ENCODE measurements at places on chromosomes 13 and 19. TPM values are rescaled to one million over a fixed set of nuclear protein-coding genes. Genes with fewer than 3 reads are reported as not detected.

DNA sequence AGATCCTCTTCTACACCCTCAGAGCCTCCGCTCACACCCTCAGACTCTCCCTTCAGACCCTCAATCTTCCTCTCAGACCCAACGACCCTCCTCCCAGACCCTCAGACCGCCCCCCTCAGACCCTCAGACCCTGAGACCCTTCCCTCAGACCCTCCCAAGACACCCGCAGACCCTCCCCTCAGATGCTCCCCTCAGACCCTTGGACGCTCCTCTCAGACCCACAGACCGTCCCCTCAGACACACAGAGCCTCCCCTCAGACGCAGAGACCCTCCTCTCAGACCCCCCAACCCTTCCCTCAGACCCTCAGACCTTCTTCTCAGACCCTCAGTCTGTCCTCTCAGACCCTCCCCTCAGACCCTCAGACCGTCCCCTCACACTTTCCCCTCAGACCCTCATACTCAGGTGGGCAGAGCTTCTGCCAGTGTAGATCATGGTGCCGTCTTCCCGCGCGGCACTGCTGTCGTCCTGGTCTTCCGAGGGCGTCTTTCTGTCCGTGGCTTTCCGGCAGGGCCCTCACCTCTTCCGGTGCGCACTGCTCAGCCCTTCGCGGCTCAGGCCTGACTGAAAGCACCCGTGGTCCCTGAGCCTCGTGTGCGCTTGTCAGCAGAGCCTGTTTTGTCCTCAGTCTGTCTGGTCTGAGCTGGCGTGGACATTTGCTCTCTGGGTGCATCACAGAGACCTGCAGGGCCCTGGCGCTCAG, 18.9 kb upstream of the TFDP1 start:
- DNase-seq, result no peak

- no peak for DNase-seq
Observed at GRCh38 chr19:1080360-1081161, 13.6 kb downstream of the ARHGAP45 start.

DNA sequence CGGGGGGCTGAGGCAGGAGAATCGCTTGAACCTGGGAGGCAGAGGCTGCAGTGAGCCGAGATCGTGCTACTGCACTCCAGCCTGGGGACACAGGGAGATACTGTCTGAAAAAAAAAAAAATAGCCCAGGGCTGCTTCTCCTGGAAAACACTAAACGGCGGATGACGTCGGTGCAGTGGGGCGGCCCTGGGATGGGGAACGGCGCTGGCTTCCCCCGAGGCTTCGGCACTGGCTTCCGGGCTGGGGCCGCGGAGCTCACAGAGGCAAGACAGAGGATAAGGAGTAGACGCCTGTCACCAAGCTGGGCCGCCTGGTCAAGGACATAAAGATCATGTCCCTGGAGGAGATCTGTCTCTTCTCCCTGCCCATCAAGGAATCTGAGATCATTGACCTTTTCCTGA, 5.0 kb downstream of the PRSS57 start:
- no peak for DNase-seq

GRCh38 chr19:10095948-10096614, 6.4 kb downstream of the ANGPTL6 start:
- peak; percentile 87 for DNase-seq

DNA sequence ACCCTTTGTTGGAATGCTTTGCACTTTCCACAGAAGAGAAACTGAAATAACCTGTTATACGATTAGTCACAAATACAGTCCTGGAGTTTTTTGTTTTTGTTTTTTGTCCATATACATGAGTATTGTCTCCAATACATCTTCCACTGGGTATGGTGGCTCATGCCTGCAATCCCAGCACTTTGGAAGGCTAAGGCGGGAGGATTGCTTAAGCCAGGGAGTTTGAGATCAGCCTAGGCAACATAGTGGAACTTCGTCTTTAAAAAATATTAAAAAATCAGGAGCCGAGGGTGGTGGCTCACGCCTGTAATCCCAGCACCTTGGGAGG, 25.0 kb downstream of the AP2S1 start:
- DNase-seq, result no peak

GRCh38 chr13:108549934-108550333, 79.5 kb upstream of the MYO16 start:
- DNase-seq, result no peak

SLC8A2 gene
- total RNA-seq, result 6.8 TPM

ZNF112 gene
- 2.5 TPM for total RNA-seq

- DNase-seq, result no peak
Observed at GRCh38 chr19:35419046-35419445, 29.0 kb upstream of the FFAR2 start.

DNA sequence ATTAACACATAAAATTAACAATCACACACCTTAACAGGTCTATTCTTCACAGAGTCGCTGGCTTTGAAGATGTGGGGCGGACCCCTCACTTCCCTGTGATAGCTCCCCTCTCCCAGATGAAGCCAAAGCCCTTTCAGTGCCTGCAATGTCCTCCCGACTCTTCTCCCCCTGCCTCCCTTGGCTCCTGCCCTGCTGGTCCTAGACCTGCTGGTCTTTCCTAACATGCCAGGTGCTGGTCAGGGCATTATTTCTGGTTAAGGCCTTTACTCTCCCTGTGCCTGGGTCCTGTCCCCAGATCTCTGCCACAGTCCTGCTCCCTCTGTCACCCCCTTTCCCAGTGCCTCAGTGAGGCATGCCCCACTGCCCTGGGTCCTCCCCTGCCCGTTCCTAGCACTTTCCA, 12.2 kb downstream of the ERICH6B start:
- DNase-seq, result no peak

GRCh38 chr19:40348961-40349507, 539 bp downstream of the PLD3 start:
- DNase-seq, result no peak

- DNase-seq, result no peak
Observed at GRCh38 chr19:33247441-33247819, 21.8 kb upstream of the SLC7A10 start.

RDH8 gene
- total RNA-seq, result not detected

DNA sequence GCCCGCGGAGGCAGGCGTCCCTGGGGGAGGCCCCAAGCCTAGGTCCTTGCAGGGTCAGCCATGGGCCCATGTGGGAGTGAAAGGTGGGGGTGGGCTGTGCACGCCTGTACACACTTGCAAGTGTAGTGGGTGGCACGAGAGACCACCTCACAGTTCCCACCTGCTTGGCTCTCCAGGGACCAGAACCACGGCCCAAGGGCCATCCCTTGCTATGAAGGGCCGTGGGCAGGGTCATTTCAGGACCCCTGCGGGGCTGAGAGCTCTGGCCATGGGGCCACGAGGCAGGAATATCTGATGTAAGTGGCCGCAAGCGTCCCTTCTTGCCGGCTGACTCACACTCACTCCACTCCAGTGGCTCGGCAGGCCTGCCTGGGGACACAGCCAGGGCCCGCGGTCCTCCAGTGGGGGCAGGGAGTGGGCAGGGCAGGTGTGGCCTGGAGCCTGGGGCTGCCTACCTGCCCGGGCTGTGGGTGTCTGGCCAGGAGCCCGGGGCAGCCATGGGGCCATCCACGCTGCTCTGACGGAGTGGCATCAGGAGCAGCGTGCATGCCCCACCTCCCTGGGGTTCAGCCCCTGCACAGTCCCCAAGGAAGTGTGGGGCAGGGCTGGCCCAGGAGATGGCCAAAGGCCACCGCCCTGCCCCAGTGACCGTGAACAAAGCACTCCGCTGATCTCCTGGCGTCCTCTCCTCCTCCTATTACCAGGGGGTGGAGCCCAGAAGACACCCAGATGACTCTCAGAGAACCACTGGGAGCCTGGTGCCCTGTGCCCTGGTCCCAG, 8.6 kb upstream of the MKNK2 start:
- DNase-seq, result no peak

SH2D3A gene
- total RNA-seq, result 26.7 TPM

DNA sequence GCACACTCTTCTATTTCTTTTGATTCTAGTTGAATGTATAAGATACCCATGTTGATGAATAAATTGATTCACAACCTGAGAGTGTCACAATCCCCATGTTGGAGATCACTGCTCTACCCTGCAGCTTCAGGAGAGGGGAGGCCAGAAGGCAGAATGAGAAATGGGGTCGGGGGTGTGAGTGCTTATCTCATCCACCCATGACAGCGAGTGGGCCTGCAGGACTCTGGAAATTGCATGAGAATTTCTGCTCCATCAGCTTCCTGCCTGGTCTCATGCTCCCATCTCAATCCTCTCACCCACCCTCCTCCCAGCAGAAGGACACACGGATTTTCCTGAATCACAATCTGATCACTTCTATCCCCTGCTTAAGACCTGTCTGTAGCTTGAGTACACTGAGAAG, 22.9 kb upstream of the IGFL1 start:
- no peak for DNase-seq

- no peak for DNase-seq
Observed at GRCh38 chr19:19061506-19061905, 2.3 kb upstream of the SLC25A42 start.

ZNF681 gene
- 12.9 TPM for total RNA-seq

SPRY2 gene
- total RNA-seq, result 44.3 TPM

DNA sequence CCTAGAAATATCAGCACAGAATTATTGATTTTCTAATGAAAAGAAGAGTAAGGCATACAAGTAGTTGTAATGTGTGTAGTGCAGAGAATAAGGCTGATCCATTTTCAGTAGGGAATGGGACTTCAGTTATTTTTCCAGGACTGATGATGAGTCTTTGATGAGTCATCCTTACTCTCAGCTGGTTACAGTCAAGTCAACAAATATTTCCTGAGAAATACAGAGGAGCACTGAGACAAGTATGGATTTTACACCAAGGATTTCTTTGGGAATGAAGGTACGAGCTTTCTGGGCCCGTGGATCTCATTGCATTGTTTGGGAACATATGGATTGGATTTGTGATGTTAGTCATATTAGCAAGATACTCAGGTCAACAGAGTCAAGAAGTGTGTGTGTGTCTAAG, 502.7 kb downstream of the FGF9 start:
- DNase-seq, result no peak

DNA sequence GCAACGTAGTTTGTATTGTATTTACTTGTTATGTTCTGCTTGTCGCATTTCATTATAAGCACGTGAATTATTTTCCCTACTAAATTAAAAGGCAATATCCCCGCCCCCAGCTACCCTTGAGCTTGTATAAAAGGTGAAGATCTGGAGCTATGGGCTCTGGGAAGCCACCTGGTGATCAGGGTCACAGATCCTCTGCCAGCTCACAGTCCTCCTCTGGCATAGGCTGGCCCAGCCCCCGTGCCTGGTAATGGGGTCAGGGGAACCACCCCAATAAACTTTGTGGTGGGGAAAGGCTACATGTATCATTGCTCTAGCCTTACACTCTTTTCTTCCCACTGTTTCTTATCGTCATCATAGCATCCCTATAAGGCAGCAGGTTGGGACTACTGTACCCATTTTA, 190.2 kb upstream of the TSHZ3 start:
- DNase-seq, result no peak

DNA sequence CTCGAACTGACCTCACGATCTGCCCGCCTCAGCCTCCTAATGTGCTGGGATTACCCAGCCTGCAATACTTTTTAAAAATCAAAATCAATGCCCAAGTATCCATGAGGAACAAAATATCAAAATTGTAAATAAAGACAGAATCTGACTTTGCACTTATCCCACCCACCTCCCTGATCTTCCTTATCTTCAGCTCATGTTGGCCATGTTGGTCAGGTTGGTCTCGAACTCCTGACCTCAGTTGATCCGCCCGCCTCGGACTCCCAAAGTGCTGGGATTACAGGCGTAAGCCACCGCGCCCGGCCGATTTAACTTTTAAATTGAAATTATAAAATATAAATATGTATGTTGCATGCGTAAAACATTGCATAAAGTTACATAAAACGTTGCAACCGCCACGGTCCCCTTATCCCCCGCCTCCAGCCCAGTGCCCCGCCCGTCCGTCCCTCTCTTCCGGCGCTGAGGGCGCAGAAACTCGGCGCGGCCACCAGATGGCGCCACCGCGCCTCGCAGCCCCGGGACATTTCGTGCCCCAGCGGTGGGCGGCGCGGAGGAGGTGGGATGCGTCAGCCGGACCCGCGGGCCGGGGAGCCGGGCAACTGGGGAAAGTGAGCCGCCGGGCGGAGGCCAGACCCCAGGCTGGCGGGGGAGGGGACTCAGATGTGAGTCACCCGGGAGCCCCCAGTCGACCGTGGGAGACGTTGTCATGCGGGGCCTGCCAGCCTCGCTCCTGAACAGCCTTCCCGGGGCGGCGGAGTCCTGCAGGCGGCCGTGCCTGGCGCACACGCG, 1.5 kb upstream of the GADD45B start:
- peak; percentile 92 for DNase-seq

NACC1 gene
- total RNA-seq, result 213 TPM

DMKN gene
- 284 TPM for total RNA-seq

GRCh38 chr19:10718205-10719196, 622 bp downstream of the DNM2 start:
- DNase-seq, result peak; percentile 38

DNA sequence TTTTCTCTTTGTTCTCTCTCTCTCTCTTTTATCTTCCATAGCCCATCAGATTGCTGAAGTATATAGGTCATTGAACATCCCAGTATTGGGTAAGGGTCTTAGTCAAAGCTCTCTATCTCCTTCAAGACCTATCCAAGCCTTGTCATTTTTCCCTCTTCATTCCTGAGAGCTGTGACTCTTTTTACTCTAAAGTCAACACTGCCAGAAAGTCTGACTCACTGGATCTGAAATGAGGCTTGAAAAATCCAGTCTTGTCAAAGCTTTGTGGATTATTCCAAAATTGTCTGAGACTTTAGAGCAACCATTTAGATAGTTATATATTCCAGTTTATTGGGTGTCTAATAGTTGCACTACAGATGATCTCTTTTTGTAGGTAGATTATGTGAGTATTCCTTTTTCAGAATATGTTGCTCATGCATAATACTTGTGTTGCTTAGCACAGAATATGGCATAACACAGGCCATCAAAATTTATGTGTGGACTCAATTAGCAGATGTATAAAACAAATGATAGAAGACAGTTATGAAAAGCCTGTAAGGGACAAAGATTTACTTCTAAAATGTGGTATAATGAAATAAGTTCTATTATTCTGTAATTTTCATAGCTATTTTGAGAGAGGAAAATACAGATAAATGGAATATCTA, 389.3 kb upstream of the PCDH9 start:
- no peak for DNase-seq

RNF225 gene
- 1.1 TPM for total RNA-seq

GRCh38 chr13:107034236-107034872, 466.4 kb upstream of the ARGLU1 start:
- no peak for DNase-seq

DNA sequence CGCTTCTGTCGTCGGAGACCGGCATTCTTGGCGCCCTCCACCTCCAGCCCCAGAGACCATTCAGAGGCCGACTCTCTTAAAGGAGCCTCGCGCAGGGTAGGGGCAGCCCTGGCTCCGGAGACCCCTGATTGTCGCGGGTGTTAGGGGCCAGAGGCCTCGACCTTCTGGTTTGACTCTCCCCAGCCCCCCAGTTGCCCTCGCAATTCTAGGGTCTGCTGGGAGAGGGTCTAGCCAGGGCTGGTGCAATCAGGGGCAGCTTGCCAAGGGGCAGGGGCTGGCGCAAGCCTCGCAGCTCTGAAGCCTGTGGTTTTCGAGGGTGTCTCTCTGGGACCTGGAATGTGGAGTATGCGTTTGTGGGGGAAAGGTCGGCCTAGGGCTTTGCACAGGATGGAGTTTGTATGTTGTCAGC, 1.6 kb upstream of the SLC7A10 start:
- no peak for DNase-seq

CTXN1 gene
- 48.2 TPM for total RNA-seq

Data from WTC11 (cell line).